ENCODE measurements at places on chromosomes 6 and 20.

- DNase-seq: no peak
Measured at GRCh38 chr20:39518654-39519053, 556.5 kb downstream of the DHX35 start.

DNA sequence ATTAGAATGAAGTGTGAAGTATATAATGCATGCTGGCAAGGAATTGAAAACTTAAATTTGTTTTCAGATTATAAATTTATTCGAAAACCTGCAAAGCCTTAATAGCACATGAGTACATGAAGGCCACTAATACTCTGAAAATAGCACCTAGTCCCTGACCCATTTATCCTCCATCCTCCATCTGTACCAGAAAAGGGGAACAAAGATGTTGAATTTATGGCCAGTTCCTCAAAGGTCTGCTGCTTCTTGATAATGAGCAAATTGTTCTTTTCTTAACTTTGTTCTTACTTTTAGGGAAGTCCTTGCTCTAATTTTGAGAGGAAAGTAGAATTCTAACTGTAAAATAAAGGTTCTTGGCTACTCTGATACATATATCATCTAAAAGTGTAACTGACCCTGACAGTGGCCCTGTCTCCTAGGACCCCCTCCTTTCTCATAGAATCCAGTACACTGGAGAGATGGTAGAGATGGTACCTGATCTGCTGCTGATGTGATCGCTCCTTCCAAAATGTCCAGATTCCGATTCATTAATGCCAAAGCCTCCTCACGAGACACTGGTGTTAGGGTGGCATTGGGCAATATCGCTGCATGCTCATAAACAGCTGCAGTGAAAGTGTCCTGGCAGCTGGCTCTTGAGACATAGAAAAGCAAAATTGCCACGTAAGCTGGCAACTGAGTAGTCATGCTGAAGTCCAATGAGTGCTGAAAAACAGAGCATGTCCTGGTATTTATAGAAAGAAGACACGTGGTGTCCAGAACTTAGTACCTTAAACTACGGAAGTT is at the start of gene VNN1:
TSS of gene VNN1 (minus strand) at position 704 of the 783 bp plus-strand sequence. CDS start at position 684, 20 bp downstream.
- no peak for DNase-seq

DNA sequence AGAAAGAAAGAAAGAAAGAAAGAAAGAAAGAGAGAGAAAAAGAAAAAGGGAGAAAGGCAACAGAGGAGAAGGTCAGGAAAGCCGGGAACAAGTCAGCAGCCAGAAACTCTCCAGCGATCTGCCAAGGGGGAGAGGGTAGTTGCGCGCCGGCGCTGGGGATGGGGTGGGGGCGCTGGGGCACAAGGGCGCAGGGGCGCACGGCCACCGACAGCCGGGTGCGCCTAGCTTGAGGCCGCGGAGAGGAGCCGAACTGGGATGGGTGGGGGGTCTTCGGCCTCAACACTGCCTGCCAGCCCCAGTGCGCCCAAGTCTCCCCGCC is 533 bp upstream of the RSPO3 start:
- no peak for DNase-seq

DNA sequence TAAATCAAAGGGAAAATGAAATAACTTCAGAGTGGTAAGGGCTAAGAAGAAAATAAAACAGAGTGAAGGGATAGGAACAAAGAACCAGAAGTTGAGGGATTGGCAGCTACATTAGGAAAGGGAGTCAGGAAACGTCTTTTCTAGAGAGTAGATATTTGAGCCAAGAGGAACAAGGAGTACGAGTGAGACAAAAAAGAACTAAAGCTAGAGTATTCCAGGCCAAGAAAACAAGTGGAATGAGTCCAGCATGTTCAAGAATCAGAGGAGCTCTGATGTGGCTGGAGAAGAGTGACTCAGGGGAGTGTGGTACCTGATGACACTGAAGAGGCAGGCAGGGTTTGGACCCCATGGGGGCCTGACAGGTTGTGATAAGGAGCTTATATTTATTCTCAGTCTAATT is 66.3 kb downstream of the CEP162 start:
- no peak for DNase-seq

DNA sequence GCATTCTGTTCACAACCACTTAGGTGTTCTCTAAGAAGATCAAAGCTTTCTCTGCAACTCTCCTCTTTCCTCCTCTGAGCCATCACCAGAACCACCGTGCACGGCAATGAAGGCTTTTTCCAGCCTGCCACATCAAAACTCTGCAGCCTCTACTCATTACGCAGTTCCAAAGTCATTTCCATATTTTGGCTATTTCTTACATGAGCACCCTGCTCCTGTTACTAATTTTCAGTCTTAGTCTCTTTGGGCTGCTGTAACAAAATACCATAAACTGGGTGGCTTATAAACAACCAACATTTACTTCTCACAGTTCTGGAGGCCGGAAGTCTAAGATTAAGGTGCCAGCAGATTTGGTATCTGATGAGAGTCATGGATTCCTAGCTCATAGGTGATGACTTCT is 70.4 kb upstream of the THBS2 start:
- DNase-seq: no peak

DNA sequence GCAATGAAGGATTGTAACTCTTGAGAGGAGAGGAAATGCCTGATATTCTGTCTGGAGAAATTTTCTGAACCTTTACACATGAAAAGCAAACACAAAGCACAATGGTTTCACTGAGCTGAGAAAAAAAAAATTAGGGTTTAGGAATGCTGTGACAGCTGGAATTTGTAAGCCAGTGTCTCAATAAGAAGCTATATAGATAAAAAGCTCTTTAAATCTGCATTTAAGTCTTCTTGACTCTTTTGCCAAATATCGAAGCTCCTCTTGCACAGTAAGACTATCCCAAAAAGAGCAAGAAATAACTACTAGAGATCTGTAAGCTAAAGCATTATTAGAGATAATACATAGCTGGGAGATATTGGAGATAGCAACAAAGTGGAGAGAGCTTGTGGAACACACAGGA is 1334.0 kb upstream of the CITED2 start:
- no peak for DNase-seq

DNA sequence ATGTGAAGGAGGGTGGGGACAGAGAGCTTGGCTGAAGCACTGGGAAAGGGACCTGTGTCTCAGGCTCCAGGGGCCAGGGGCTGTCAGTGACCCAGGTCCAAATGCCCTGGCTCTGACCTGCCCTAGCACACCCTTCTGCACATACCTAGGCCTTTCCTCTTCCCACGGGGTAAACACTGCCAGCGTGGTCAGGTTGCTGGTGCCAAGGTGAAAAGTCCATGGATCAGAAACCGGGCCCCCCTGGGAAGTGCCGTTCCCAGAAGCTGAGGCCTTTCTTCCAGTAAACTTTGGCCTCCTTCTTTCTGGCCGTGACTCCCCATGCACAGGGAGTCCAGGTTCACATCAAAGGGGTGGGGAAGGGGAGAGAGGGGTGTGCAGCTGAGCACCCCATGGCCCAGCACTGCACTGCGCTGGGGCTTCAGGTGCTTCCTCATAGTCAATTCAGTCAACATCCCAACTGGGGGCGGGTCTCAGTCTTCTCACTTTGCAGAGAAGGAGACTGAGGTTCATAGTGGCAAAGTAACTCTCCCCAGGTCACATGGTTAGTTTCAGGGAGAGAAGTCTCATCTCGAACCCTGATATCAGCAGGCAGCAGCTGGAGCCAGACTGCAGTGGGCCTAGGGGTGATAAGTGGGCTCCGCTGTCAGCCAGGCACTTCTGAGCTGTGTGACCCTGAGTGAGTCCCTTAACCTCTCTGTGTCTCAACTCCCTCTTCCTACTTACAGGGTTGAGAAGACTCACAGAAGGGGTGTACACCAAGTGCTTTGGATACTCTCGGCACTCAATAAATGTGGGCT is 17.0 kb downstream of the PCK1 start:
- no peak for DNase-seq

GRCh38 chr6:34489207-34489805 is 23.4 kb downstream of the PACSIN1 start:
- no peak for DNase-seq

- DNase-seq: no peak
Measured at GRCh38 chr6:11039040-11039439, 5.1 kb downstream of the ELOVL2 start.

- DNase-seq: no peak
Measured at GRCh38 chr6:129026601-129027000, 143.7 kb downstream of the LAMA2 start.

GRCh38 chr6:131469130-131469529 is 103.9 kb upstream of the ARG1 start:
- DNase-seq: no peak

DNA sequence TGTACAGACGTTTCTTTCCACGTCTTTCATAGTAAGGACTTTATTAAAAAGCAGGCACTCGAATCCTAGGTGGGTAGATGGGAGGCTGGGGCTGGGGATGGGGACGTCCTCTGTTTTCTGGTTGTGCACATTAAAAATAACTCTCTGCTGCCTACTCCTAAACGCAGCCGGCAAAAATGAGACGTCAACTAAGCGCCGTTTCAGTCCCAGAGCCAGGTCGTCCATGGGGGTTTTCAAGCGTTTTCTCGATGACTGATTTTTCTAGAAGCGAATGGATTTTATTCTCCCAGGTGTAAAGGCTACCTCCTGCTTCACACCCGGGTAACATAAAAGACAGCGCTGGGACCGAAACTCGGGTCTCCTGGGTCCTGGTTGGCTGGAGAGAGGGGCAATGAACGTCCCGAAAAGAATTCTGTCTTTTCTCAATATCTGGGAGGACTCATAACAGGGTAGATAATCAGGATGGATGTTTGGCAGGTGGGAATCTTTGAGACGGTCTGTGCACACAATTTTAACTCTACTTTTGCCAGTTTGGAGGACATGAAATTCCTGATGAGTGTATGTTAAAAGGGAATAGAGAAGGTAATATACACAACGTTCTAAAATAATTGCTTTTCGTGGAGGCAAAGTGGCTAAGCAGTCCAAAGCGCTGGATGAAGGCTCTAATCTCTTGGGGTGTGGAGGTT is 25.2 kb downstream of the GPX6 start:
- DNase-seq: no peak

DNA sequence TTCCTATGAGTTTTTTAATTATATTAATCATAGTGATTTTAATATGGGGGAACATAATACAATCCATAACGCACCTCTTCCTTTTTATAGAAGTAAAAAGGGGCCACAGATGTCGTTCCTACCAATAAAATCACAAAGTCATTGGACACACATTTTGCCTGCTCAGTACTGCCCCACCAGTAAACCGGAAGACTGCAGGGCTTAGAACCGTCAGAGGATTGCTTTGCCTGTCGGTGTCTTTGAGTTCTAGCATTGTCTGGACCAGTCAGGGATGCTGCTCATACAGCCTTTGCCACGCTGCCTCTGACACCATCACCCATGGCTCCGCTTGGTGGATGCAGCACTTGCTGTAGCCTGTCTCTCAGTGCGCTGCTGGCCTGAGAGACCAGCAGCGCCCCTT is 853.6 kb downstream of the C6orf118 start:
- DNase-seq: no peak

- DNase-seq: no peak
Measured at GRCh38 chr6:41077536-41077935, 4.8 kb downstream of the NFYA start.

DNA sequence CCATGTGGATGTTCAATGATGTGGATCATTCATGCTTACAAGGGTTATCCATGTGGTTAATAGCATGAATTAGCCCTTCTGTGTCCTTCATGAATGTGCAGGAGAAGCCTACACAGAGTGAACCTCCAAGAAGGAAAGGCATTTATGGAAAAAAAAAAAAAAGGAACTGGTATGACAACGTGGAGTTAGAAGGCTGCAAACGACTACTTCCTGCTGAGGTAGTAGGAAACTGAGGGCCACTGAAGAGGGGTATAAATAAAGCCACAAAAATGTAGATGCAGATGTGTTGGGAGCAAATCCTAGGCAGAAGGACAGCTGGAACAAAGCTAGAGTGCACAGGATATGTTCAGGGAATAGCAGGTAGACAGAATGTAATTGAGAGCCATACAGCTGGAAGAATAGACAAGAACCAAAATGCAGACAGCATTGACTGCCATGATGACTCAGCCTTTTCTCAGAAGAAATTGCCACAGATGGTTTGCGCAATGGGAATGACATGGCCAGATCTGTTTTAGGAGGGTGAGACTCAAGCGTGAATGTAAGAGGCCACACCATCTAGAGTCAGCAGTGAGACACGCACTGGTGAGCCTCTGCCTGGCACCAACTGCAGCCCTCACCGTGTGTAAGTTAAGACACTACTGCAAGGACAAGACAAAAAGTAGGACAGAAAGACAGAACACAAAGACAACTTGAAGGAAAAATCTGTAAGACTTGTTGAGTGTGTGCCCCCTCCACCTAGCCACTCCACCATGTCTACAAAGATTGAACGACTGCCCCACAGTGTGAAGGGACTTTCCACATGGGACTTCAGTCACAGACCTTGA is 79.8 kb downstream of the KIF13A start:
- DNase-seq: no peak

DNA sequence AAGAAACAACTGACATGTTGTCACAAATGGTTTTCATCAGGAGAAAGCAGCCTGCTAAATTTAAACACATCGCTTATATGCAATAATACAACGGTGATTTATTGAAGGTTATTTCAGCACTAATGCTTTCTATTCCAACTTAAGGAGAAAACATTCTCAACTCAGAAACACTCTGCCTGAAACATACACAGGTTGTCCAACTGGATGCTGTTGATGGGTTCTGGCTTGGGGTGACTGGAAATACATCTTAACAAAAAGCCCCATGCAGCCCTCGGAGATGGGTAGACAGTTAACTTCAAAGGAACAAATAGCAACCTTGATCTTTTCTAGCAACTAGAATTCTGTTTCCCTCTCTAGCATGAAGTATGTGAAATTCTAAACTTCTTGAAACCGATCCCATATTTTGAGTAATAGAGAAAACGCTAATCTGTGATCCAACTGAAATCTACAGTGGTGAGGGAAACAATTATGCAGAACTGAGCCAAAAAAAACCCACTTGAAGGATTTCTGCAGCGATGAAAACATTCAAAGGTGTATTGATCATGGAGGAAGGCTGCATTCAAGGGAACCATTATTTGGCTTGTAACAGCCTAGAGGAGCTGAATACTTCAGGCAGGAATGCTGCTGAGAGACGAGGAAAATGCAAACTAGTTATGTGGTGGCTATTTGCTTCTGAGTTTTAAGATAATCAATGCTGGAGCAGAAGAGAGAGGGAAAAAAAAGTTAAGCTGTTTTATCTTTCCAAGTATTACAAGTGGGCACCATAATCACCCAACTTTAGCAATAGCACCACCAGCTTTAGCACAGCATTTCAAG is 6.9 kb downstream of the ZMYND8 start:
- no peak for DNase-seq

Data from activated CD4-positive, alpha-beta T cell treated with anti-CD3 and anti-CD28 coated beads, Interleukin-2, amount 50 U/mL, for 48 hours (primary cell).